ENCODE measurements at places on chromosomes 16 and 17.

- DNase-seq = no peak
These were observed 2.3 kb upstream of the PPP1R9B start for GRCh38 chr17:50152736-50153135.

DNA sequence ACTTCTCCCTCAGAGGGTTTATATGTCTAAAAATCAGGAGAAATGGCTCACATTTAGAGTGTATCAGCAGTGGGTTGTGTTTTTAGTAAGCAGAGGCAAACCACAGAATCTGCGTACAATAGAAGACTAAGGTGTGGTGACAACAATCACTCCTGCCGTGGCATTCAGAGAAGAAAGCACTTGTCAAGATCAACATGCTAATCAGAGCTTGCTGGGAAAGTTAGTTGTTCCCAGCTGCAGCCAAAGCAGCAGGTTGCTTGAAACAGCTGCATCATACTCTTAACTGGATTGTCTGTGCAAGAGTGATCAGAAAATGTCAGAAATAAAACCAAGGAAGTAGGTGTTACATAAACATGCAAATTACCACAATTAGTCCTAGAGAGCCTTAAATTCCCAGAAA is 616.4 kb downstream of the CDH8 start:
- DNase-seq = no peak

- DNase-seq = no peak
These were observed 9.8 kb upstream of the EPN3 start for GRCh38 chr17:50522766-50523165.

DNA sequence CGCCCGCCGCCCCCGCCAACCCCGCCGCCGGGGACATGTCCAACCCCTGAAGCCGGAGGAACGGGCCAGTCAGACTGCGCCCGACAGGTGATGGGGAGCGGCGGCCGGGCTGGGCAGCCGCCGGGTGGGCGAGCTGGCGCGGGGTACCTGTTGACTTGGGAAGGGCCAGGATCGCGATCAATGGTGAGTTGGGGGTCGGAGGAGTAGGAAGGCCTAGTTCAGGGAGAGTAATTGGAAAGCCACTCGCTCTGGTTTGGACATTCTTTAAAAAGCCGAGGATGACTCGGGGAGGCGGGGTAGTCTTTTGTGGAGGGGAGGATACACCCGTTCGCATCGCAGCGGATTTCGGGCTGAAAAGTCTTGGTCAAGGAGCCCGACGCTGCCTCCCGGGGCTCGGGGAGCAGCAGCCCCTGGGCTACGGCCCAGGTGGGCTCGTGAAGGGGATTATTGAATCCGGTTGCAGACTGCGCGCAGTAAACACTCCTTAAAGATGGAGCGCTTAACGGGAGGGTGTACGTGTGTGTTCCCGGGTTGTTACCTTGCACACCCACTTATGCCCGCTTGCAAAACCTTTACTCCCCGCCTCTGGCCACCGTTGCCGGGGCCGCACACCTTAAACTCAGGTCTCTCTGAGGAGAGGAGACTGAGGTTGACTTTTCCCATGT is 123.8 kb downstream of the GOSR1 start:
- no peak for DNase-seq

DNA sequence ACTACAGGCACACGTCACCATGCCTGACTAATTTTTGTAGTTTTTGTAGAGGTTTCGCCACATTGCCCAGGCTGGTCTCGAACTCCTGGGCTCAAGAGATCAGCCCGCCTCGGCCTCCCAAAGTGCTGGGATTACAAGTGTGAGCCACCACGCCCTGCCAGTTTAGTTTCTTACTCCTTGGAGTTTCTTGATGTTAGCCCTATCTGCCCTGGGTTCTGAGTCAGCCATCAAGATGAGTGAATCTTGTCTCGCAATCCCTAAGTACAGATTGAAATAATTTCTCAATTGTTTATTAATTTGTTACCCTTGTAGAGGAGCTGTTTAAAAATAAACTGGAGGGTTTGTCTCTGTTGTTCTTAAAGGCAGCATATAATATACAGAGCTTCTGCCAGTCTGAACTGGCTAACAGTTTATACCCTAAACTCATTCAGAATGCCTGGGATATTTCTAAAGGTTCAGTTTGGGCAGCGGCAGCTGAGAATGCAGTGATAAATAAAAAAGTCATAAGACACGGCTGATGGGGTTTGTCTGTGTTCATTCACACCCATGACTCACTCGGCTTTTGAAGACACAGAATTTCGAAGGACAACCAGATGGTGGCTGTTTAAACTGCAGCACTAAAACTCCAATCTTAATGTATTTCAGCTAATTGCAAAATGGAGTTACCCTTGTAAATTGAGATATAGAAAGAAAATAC is 39.6 kb downstream of the GPRC5B start:
- no peak for DNase-seq

GRCh38 chr17:30217054-30217453 is 18.4 kb downstream of the SLC6A4 start:
- no peak for DNase-seq

DNA sequence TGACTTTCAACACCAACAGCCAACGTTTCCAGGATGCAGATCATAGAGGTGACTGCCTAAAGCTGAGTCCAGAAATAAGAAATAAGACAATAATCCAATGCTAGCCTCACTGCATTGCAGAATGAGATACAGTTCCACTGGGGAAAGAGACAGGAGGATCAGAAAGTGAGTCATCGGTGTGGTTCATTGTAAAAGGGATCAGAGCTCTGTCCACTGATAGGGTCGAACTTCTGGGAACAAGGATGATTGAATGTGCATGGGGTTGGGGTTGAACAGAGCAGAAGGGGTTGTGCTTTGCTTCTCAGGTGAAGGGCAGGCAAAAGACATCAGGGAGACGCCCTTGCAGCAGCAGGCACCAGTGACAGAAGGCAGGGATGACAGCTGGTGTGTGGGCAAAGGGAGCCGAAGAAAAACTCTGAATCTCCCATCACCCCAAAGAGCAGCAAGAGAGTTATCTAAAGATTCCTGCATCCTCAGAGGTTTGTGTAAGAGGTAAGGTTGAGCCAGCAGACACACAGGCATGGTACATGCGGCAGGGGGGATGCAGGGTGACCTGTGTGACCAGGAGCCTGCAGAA is 16.4 kb downstream of the CLEC10A start:
- no peak for DNase-seq

GRCh38 chr16:50781043-50781442 is 39.2 kb downstream of the CYLD start:
- DNase-seq = no peak

DNA sequence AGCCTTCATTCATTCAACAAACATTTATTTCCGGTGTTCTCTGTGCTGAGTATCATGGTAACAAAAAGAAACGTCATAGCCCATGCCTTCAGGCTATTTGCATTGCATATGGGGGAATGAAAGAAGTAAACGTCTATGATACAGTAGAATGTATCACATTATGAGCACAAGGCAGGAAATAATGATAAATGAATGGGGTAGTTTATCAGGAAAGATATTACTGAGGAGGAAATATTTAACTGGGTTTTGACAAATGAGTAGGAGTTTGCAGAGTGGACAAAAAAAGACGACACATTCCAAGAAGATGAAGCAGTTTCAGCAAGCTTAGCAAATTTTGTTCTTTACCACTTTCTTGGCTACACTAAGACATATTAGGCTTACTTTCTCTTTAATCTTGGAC is 1.3 kb upstream of the KRTAP4-7 start:
- DNase-seq = no peak

DNA sequence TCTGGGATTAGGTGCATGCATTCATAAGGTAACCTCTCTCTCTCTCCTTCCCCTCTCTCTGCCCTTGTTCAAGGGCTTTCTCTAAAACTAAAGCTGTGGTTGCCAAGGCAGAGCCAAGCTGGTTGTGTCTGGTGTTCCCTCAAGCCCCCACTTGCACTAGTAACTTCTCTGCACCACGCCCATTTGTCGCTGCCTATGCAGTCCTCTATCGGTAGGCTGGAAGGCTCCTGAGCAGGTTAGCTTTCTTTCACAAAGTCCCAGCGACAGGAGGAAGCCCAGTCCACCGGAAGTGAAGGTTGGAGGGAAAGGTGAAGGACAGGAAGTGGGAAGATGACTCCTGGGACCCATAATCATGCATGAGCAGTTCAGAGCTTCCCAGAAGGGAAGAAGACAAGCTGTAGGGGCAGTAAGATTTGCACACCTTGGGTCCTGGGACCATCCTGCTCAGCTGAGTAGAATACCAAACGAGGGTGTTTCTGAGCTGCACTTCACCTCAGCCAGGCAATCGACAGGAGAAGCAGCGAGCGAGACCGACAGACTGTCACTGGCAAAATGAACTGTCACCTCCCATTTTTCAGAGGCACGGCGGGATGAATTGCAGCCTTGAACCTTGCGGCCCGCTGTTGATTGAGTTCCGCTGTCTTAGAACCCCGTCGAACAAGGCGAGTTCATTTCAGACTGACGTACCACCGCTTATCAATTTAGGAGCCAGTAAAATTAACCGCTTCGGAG is 14.7 kb upstream of the SKAP1 start:
- no peak for DNase-seq

DNA sequence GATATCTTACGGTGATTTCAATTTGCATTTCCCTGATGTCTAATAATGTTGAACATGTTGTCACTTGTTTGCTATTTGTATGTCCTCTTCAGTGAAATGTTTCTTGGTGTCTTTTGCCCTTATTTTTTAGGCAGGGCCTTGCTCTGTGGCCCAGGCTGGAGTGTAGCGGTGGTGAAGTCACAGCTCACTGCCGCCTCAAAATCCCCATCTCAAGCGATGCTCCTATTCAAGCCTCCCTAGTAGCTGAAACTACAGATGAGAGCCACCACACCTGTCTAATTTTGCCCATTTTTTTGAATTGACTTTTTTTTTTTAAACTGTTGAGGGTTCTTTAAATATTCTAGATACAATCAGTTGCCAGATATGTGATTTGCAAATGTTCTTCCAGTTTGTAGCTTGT is 8.3 kb downstream of the UBE2G1 start:
- no peak for DNase-seq

GRCh38 chr17:10051112-10051511 is 146.0 kb upstream of the RCVRN start:
- DNase-seq = no peak

DNA sequence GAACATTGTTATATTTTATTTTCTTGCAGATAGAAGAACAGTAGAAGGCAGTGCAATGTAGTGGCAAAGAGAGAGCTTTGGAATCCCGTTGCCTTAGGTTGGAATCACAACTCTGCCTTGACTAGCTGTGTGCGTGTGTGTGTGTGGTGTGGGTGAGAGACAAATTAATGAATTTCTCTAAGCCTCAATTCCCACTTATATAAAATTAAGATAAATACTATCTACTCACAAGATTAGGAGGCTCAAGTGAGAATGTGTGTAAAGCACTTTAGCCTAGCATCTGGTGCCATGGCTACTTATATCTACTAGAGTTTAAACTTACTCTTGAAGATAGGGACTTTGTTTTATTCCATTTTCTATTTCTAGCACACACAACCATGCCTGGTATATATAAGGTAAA is 12.8 kb downstream of the CPD start:
- no peak for DNase-seq

GRCh38 chr16:84514874-84515835 is 10.7 kb upstream of the MEAK7 start:
- peak; percentile 67 for DNase-seq

- no peak for DNase-seq
These were observed 1491.4 kb upstream of the GOT2 start for GRCh38 chr16:60225541-60225940.

DNA sequence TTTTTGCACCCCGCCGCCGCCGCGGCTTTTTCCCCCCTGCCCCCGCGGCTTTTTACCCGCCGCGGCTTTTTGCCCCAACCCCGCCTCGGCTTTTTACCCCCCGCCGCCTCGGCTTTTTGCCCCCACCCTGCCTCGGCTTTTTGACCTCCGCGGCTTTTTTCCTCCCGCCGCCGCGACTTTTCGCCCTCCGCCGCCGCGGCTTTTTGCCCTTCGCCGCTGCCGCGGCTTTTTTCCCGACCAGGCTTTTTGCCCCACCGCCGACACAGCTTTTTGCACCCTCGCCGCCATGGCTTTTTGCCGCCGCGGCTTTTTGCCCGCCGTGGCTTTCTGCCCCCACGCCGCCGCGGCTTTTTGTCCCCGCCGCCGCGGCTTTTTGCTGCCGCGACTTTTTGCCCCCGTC is 137.0 kb upstream of the TP53TG3D start:
- no peak for DNase-seq

GRCh38 chr16:86020971-86021370 is 122.0 kb downstream of the IRF8 start:
- no peak for DNase-seq

DNA sequence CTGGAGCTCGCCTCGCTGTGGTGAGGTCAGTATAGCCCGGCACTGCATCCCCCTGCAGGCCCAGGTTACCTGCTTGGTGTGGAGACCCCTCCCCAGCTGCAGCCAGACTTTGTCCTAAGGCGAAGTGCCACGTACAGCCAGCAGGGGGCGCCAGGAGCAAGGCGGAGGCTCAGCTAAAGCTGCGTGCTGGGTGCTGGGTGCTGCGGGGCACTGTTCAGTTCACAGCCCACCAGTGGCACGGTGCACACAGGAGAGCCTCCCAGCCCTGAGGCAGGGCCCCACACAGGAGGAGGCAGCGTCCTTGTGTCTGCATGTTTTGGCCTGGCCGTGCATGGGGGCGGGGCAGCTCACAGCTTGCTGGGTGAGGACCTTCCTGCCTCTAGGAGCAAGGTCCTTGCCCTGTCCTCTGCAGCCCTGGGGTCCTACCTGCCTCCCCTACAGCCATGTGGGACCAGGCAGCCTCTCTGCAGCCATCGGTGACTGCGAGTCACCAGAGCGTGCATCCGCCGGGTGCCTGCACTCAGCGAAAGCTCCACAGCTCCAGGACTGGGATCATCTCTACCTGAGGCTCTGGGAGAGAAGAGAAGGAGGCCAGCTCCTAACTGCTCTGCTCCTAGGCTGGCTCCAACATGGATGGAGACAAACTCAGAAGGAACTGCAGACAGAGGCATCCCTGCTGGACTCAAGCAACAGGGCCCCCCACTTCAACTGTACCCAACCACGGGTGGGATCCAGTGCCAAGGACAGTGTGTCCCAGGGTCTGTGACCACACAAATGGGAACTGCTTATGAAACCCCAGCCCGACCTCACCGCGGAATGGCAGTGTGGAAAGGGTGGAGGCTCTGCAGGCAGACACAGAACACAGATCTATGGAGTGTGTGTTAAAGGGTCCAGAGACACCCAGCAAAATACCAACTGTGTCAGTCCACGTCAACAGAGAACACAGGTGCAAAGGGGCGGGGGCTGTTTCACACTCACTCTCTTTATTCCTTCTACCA is 19.0 kb downstream of the SLC7A5 start:
- DNase-seq = peak; percentile 68

- DNase-seq = peak; percentile 25
These were observed 1.5 kb downstream of the CLDN7 start for GRCh38 chr17:7260651-7261378.

GRCh38 chr16:3045758-3046640 is at the start of gene MMP25:
Gene MMP25, plus strand, starts transcription at chr16:3046561. Its CDS starts 357 bp downstream, at chr16:3046918.
- no peak for DNase-seq
